ENCODE measurements at places on chromosomes 16 and 17.
A peak's percentile ranks its signal among the peaks of the same experiment; 100 is the strongest.

DNA sequence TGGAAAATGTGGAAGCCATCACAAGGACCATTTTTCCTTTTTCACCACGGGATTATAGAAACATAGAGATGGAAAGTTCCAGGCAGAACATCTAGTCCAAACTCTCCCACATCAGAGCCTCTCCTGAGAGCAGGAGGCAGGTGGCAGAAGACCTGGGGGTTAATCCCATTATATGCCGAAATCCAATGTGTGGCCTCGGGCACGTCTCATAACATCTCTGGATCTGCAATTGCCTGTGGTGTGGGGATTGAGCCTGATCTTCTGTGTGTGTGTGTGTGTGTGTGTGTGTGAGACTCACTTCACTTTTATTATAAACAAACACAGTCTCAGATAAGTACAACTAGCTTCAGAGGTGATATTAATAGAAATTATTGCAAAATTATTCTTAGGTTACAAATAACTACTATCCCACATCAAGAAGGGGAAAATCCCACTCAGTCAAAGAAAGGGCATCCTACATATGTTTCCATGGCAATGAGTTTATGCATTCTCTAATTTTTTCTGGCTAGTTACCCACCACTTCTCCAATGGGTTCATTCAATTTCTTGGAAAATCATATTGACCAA lies 199.1 kb downstream of the FOXL1 start:
- DNase-seq = no peak

DNA sequence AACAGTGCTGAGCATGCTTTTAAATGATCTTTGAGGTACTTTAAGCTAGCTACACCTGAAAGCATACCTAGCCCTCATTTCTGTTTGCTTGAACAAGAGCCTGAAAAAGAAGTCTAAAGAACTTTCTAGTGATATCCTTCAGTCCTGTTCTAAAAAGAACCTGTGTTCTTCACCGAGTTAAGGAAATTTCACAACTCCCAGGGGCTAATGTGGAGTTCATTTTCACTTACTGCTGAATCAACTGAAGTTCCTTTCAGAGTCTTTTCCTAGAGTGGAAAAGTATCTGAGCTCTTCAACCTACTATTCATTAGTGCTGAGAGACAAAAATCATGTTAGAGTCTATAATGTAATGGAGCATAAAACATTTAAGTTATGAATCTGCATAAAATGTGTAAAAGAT lies 66.9 kb downstream of the CHD9 start:
- no peak for DNase-seq

GRCh38 chr17:82324566-82325285 lies 7.3 kb upstream of the CD7 start:
- peak; percentile 15 for DNase-seq

GRCh38 chr17:58320570-58321323 lies 7.8 kb downstream of the TSPOAP1 start:
- no peak for DNase-seq

- DNase-seq = peak; percentile 33
These were observed 11.7 kb downstream of the RHBDL3 start for GRCh38 chr17:32277284-32277683.

DNA sequence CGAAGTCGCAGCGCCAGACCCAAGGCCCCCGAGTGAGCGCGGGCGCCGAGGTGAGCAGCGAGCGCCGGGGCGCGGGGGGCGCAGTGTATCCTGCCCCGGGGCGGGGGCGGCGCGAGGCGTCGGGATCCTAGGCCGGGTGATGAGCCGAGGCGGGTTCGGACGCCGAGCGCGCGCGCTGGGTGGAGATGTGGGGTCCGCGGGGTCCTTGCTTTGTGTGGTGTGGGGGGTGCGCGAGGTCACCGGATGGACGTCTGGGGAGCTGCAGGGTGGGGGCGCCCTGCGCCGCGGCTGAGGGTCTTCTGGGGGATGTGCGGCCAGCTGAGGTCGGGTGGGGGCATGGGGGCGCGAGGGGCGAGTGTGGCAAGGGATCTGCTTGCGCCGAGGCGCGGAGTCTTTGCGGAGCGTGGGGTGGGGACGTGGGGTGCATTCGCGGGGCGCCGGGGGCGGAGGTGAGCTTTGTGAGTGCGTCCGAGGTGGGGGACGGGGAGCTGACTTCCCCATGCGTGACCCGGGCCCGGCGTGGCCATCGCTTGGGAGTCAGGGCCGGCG lies 560 bp downstream of the RAI1 start:
- peak; percentile 28 for DNase-seq

DNA sequence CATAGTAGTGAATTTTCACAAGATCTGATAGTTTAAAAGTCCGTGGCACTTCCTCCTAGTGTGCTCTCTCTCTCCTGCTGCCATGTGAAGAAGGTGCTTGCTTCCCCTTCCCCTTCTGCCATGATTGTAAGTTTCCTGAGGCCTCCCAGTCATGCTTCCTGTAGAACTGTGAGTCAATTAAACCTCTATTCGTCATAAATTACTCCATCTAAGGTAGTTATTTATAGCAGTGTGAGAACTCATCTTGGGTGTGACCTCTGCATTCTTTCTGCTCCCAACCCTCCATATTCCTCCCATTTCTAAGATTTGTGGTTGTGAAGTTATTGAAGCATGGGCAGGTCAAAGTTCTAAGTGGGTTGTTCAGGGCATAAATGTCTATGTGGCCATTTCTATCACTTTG lies 62.1 kb upstream of the ADAMTS18 start:
- peak; percentile 49 for DNase-seq

DNA sequence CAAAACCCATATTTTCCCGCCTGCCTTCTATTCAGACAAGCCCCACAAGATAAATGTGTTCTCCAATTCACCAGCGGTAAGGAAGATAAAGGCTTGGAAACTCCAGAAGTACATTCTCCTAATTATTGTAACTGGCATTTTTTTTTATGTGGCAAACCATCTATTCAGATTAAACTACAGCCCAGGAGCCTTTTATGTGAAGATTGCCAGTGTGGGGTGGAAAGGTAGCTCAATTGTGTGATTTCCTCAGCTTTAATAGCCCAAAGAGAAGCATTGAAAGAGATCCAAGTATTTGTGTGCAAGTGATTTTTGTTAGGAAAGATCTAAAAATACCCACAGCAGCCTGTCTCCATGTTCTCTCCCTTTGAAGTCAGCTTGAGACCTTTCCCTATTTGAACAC lies 451.4 kb upstream of the CCL2 start:
- no peak for DNase-seq

GRCh38 chr17:41868568-41868967 lies 3.3 kb upstream of the KLHL11 start:
- no peak for DNase-seq

DNA sequence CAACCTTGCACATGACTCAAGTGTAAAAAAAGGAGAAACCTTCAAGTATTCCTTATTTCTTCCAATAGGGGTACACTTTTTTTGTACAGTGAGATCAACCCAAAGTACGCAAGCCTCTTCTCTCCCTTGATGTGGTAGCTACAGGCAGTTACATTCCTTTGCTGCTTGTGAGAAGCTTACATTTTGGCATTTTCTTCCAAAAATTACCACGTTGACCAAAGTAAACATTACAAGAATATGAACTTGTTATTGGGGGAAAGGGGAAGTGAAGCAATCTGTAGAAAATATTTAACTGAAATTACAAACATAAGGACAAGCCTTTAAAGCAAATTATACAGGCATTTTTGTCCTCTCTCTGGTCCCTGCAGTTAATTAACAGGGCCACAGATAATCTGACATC lies 97.0 kb upstream of the TOB1 start:
- no peak for DNase-seq

GRCh38 chr16:85420501-85421337 lies 192.4 kb upstream of the GSE1 start:
- no peak for DNase-seq

DNA sequence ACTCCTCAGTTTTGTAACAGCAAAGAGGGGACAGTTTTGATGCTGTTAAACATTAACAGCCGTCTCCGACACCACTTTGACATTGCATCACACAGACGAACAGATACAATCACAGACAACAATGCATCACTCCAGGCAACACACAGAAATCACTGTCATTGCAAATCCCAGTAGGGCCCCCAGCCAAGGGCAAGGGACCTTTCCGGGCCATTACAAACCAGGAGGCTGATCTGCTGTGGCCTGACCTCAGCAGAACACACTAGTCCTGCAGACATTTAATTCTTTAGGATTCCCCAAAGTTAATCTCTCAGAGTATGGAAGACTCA lies 136.2 kb upstream of the RCVRN start:
- no peak for DNase-seq

GRCh38 chr16:11819798-11820197 lies 22.7 kb upstream of the ZC3H7A start:
- peak; percentile 14 for DNase-seq

GRCh38 chr16:73546341-73546845 lies 498.5 kb upstream of the ZFHX3 start:
- no peak for DNase-seq

- DNase-seq = no peak
These were observed 1.4 kb upstream of the NAE1 start for GRCh38 chr16:66832190-66832589.

GRCh38 chr17:68127914-68128313 lies 92.4 kb downstream of the KPNA2 start:
- no peak for DNase-seq

DNA sequence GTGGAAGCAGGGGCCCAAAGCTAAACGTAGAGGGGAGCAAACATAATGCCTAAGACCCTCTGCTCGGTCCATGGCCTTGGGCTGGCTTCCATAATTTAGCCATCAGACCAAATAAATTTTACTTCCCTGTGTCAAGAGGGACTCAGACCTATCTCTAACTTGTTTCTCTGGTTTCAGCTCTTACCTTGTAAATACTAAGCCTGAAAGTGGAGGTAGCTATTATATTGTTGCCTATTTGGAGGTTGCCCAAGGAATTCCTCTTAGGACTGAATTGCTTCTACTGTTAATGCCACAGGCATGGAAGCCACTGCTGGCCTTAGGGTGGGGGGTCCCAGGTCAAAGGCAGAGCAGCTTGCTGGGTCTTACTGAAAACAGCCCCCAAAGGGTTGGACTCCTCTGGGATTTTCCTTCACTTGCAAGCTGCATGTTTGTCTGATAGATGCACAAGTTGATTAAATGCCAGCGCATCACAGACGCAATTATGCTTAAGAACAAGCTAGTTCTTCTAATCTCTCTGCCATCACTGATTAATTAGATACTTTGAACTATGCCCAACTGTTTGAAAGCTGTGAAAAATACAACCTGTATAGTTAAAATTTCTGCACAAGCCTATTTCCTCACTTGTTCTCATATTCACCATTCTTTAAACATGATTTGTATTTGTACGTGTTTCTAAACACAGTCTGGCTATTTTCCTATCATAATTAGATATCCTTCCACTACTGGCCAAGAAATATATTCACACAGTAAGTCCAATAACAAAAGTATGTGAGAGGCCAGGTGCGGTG lies 67.9 kb upstream of the HAS3 start:
- no peak for DNase-seq

DNA sequence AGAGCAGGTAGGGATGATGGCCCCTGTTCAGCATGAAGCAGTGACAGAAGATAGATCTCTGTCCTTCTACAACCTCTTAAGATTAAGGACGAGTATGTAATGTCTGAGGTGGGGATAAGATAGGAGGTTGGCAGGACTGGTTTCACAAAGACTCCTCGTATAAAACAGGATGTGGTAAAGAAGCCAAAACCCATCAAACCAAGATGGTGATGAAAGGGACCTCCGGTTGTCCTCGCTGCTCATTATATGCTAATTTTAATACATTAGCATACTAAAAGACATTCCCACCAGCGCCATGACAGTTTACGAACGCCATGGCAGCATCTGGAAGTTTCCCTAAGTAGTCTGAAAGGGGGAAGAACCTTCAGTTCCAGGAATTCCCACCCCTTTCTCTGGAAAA lies 27.3 kb downstream of the MIS12 start:
- peak; percentile 32 for DNase-seq

- DNase-seq = no peak
These were observed at the start of gene SLC16A5 for GRCh38 chr17:75087558-75088453. Gene SLC16A5, plus strand, starts transcription at chr17:75087954. Its CDS starts 5,683 bp downstream, at chr17:75093637.

DNA sequence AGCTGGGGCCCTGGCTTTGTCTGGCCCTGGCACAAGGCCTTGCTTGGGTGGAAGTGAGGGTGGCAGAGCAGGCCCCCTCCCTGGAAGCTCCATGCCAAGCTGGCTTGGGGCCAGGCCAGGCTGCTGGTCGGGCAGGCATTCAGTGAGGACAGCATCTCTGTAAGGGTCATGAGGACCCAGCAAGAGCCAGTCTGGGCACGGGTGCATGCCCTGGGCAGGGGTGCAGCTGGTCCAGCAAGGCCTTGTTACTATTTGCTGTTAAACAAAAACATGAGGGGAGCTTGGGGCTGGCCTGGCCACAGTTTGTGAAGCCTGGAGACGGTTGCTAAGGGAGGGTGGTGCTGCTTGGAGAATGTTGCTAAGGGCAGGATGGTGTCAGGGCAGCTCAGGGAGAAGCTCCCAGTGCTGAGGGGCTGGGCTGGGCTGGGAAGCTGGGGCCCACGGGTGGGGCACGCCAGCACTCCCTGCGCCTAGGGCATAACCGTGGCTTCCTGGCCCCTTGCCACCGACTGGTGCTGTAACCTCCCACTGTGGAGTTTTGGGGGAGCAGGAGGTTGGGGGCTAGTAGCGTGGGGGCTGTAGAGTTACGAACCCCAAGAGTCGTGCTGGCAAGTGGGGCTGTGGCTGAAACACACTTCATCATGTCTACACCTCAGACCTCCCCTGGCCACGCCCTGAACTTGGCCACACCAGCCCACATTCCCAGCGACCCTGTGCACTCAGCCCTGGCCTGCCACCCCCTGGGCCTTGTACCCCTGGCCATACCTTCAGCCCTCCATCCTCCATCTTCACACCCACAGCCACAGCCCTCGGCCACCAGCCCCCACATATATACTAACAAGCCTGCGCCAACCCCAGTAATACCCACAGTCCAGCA lies 1.6 kb downstream of the TPPP3 start:
- peak; percentile 60 for DNase-seq

DNA sequence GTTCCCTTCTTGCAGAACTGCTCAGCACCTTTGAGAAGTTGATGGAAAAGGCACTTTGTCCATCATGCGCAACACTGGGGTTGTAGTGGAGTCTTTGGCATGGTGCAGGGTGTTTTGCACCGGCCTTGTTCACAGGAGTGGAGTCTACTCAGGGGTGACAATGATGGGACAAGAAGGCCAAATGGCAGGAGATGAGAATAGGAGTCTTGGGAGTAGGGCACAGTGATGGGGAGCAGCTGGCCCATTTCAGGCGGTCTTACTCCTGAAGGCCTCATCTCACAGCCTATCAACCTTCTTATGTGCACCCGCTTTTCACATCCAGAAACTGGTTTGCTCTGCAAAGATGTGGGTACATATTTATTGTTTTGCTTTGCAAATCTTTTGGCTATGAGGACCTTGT lies 13.4 kb upstream of the KCNG4 start:
- no peak for DNase-seq

- DNase-seq = peak; percentile 7
These were observed 131.8 kb downstream of the UTP18 start for GRCh38 chr17:51391982-51392654.

- peak; percentile 91 for DNase-seq
These were observed at the start of gene OVCA2 for GRCh38 chr17:2041561-2042389. Gene OVCA2, plus strand, starts transcription at chr17:2042022. Its CDS starts 26 bp downstream, at chr17:2042048.
